ENCODE measurements at places on chromosomes 1 and 21. TPM values are rescaled to one million over a fixed set of nuclear protein-coding genes. Genes with fewer than 3 reads are reported as not detected.

DNA sequence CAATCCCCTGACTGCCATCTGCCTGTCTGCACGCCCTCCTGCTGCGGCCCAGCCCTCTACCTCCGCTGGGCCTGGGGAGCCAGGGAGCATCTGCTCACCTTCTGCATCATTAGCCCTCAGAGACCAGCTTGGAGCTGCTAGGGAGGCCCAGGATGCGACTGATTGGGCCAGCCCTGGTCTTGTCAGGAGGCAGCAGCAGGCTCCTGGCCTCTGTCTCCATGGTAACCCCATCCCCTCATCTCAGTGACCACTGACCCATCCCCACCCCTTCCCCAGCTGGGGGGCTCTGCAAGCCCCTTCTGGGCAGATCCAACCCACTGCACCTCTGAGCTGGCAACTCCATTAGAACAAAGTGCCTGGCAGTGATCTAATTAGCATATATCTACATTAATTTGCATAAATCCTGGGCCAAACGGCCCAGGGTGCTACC is 37.7 kb downstream of the NKAIN1 start:
- DNase-seq = no peak

GRCh38 chr1:45730780-45731319 is 19.6 kb downstream of the IPP start:
- DNase-seq = no peak

DNA sequence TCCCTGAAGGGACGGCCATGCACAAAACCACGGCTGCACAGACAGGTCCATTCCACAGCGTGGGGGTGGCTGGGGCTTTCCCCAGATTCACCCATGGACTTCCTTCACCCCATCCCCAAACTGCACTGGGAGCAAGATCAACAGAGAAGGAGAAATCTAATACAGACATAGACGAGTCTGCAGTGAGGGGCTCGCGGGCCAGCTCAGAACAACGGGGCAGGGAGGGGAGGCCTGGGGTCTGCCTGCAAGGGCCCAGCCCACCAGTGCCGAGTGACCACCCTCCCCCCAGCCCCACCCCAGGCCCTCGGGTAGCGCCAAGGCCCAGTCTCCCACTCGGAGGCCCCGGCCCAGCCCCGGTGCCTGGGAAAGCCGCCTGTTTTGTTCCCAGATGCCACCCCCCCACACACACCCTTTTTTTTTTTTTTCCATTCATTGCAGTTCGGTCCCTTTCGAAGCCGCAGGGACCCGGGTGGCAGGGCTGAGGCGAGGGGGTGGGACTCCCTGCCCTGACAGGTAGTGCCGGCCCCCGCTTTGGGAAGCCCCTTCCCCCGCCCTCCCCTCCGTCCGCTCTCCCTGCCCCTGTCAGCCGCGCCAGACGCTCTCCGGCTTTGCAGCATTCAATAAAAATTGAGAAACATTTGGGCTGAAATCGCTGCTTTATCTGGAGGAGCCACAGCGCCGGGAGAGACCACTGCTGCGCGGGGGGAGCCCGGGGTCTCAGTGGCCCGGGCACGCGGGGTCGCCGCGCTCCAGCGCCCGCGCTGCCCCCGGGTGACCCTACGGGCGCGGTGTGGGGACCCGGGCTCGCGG is 543 bp upstream of the EPHB2 start:
- DNase-seq = peak; percentile 76

DNA sequence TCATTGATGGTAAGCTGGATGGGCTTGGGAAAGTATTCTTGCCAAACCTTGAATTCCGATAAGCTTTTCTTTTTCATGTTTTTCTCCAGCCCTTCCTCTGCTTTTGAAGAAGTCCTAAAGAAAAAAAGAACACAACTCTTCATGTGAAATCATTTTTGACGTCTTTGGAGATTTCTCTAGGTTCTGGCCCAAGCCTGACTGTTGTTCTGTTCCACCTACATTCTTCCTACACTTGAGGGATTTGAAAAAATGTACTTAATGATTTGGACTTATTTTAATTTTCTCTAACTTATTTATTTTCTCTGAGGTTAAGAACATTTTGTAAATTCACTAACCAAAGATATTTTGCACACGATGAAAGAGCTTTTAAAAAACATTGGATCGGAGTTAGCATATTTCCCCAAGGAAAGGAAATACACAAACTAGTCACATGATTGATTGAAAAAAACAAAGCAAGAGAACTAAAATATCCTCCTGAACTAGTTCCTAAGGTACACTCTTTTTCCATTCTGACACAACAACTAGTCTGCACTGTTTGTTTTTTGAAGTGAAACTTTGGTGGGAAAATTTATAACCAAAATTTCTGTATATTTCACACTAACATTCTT is 82.3 kb downstream of the LTN1 start:
- DNase-seq = no peak

DNA sequence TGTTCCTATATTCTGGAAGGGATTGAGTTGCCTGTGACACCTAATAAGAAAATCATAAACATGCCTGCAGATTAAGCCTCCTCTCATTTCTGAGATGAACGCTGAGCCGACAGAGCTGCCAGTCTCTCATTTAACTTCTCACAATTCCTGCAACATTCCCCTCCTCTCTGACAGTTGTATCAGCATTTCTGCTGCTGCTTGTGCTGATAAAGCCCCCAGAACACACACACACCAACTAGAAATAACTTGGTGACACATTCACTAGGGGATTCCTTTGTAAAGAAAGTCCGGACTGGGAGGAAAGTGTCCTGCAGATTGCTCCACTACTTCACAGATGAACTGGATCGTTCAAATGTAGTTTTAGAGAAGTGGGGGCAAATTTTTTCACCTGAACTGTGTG is 437.3 kb downstream of the PLA2G4A start:
- DNase-seq = peak; percentile 6

GRCh38 chr1:4482526-4482925 is 171.9 kb upstream of the AJAP1 start:
- no peak for DNase-seq

Gene LRRC40
- total RNA-seq = 17.1 TPM

DNA sequence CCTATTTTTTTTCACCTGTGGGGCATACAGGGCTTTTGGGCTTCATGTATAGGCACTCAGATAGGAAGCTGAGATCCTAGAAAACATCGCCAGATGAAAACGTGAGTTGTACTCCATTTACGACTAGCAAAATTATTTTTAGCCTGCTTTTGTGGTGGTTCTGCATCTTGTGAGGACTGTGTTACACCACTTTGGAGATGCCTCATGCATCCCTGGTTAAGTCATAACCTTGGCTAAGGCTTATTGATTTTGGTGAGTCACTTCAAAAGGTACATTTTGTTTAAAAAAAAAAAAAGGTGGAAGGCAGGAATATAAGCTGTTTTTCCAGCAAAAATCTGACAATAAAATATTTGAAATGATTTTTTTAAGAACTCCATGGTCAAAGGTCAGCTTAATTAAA is 101.8 kb upstream of the OLFM3 start:
- no peak for DNase-seq

- DNase-seq = no peak
These were observed 1423.9 kb upstream of the PRMT6 start for GRCh38 chr1:105632342-105633196.

Gene SPRR2B
- not detected for total RNA-seq

DNA sequence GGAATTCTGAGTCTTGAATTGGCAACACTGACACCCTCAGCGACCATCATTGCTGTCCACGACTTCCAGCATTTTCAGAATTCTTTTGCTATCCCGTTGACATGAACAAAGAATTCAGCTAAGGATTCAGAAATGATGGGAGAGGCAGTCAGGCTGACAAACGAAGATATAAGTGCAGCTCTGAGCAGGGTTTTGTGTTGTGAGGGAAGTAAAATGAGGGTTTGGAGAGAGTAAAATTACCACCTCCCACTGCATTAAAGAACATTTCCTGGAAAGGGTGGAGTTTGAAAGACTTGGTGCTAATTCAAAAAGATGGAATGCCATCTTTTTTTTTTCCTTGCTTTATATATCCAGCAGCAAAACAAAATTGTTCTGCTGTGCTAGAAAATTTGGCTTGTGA is 4.9 kb upstream of the ELK4 start:
- DNase-seq = peak; percentile 66

- DNase-seq = no peak
These were observed 22.8 kb upstream of the CFAP126 start for GRCh38 chr1:161390559-161390858.

DNA sequence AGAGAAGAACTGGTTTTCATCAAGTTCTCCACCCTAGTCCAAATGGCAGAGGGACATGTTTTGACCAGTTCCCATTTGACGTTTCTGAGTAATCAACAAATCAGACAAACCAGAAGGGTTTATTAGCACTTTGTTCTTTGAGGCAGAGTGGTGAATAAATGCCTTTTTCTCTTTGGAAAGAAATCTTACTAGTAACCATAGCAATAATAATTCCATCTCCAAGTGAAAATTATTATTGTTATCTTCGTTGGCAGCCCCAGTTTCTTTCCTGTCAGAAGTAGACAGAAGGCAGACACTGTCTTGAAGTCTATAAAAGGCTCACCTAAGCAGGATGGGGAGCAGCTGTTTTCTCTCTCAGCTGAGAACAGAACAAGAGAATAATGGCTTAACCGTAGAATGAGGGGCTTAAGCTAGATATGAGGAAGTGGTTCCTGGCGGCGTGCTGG is 391.6 kb downstream of the PBX1 start:
- DNase-seq = peak; percentile 97

Gene LCE3D
- total RNA-seq = 2.4 TPM

DNA sequence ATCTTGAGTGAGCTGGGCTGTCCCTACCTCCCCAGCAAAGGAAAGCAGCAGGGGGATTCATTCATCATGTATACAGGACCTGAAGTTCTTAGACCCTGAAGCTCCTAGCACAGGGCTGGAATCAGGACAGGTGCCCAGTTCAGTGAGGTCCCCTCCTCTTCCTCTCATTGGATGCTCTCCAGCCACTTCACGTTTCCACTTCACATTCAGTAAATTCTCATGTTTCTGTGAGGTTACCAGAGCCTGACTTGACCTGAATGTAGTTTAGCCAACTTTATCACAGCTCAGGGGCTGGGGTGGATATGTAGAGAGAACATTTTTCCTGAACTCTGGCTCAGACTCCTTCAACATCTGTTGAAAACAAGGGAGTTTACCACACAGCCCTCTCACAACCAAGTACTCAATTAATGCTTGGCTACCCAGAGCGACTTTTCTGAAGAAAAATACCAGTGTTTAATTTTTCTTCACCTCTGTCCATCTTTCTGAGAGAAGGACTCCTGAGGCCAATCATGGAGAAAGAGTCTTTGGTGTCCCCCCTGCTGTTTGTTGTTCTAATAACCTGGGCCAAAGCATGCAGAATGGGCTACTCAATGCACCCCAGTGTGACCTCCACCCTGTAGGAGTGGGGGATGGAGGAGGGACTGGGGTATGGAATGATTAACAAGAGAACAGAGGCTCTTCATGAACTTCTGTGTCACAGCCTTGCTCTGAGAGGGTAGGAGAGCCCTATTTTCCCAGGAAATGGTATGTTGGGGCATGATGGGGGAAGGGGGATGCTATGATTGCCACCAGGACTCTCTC is 108.3 kb upstream of the FGGY start:
- peak; percentile 35 for DNase-seq

DNA sequence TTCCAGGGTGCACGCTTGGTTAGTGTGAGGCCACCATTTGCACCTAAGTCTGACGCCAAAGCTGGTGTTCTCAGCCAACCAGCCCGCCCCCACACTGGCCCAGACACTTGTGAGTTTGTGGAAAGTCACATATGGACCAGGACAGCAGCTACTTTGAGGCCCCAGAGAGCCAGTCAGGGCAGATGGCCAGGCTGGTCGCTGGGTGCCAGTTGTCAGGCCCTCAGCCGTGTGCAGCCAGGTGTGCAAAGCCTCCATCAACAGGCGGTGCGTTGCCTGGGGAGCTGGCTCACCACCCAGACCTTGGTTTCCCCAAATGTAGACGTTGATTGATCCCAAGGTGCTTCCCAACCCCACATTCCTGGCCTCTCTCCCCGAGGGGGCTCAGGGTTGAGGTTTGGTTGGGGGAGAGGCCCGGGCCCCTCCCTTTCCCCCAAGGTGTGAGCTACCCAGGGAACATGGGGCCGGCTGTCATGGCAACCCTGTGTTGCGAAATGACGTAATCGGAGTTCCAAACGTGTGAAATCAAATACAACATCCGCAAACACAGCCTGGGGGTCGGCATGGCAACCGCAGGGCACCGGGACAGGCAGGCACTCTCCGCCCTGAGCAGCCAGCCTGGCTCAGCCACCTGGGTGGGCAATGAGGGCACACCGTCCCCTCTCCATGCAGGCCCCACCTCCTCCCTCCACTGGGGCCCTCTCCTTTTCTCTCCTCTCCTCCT is 42.2 kb upstream of the WNT4 start:
- peak; percentile 49 for DNase-seq

Gene SLAMF6
- total RNA-seq = 0.96 TPM

Gene IL22RA1
- 3.1 TPM for total RNA-seq

DNA sequence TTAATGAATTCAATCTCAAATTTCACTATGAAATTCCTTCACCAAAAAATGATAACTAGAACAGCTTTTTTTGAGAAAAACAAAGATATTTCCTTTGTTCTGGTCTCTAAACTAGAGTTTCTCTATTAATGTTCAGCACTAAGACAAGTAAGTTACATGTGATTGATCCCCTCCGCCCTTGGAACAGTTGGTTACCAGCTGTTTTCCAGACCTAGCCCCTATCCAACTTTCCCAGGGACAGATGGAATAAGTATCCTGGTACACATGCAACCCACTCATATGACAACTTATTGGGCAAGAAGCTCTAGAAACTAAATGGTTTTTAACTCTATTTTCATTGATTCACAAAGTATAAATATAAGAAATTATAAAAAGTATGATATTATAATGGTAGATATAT is 140.4 kb downstream of the COP1 start:
- no peak for DNase-seq

DNA sequence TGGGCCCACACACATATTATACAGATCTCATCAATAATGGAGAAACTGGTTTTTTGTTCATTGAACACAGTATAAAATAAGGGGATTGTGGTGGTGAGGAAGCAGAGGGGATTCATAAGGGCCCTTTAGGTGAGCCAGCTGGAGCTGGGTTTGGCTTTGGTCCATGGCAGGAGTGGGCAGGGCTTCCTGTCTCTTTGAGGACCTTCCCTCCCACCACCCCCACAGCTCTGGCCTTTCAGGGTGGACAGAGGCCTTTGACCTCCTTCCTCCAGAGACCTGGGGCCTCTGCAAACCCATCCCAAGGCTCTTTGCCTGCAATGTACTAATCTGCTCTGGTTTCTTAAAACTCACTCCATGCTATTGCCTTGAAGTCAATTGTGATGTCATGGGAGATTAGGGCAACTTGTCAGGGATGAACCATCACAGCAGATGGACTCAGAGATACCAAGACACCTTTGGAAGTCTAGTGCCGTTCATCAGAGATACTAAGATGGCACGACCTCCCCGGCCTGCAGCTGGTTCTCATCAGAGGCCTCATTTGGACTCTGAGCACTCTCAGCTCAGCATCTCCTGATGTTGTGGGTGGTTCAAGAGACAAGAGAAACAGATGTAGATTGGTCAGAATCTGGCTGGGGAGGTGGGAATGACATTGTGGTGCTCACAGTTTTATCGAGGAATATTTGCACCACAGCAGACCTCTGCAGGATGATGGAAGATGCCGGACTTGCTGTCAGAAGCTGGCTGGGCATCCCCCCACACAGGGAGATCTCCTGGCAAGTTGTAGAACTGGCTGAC is 37.9 kb downstream of the LHX4 start:
- no peak for DNase-seq

GRCh38 chr1:209707308-209707707 is 2.7 kb downstream of the HSD11B1 start:
- DNase-seq = no peak

- no peak for DNase-seq
These were observed 191.5 kb downstream of the SDCCAG8 start for GRCh38 chr1:243447347-243447746.

Gene SLC22A15
- total RNA-seq = 4.1 TPM
